ENCODE measurements at places on chromosomes 16 and 17.

DNA sequence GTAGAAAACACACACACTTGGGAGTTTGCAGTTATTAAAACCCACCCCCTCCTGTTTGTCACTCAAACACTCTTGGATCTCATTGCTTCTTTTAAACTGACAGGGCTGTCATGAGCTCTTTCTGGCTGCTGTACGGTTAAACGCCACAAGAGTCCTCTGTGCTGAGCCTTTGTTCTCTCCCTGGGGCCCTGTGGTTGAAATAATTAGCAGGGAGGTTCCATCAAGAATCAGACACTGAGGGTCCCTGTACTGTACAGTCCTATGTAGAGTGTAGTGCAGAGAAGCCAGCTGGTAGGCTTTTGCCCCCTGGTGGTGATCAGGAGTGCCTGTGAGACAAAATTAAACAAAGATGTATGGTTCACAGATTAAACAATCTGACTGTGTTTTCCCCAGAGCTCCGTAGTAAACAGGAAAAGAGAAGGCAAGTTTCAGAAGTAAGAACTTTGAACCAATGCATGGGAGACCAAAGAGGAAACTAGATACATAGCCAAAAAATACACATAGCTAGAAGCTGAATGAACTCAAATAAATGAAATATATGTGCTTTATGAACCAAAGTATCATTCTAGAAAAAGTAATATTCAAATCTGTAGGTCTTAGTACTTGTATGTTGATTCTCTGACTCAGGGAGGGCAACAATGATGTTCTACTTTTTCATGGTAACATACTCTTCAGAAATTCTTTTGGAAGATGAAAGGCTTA lies 1.4 kb upstream of the SSH2 start:
- DNase-seq = peak; percentile 97

- DNase-seq = no peak
Observed at GRCh38 chr17:29732613-29733012, 109.9 kb upstream of the CORO6 start.

DNA sequence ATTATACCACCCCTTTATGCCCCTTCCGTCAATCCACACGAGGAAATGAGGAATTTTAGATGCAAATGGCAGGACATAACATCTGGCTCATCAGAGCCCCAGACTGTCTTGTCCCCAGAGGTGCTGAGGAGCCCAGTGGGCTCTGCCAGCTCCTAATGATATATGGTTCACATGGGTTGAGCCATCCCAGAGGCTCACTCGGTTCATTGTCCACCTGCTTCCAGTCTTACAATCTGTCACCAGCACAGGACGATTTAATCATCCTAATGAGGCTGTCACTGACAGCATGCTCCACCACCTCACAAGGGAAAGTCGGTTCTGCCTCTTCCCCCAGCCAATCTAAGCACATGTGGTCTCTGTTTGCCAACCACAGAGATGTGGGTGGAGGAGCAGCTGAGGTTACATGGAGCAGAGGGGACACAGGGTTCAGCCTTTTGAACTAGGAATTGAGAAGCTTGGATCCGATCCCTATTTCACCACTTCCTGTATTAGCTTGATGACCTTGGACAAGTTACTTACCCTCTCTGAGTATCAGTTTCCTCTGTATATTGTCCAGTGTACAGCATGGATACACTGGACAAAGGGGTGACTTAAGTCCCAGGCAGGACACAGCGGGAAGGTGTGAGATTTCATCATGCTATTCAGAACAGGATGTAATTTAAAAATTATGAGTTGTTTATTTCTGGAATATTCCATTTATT lies 27.0 kb upstream of the DHX8 start:
- DNase-seq = no peak

- DNase-seq = no peak
Observed at GRCh38 chr16:1809281-1809801, 15.8 kb upstream of the IGFALS start.

DNA sequence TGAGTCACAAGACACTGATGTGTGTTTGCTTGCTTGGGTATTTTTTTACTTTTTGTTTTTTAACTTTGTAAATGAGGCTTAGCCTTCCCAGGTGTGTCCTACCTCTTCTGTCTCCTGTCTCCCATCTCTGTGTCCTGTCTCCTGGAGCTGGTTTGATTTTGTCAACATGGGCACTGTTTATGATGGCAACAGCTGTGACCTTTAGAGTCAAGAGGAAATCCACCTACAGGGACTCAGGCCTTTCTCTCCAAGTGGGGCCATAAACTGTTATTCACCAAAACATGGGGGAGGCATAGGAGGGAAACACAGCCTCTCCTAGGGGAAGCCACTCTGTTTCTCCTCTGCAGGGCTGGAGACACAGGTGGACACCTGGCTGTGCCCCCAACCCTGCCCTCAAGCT lies 13.1 kb upstream of the PLCG2 start:
- no peak for DNase-seq

DNA sequence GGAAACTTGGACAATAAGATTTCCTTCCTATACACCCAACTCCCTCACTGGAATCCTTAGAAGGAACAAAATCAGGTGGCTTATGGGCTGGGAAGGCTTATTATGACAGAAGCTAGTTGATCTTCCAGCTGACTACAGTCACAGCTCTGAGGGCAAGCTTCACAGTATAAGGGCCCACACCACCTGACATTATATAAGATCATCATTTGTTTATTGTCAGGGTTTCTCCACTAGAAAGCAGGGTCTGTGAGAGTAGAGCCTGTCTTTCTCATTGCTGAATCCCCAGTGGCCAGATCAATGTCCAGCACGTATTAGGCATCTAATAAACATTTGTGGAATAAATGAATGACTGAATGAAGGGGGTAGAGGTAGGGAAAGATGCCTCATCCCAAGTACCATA lies 57.8 kb upstream of the PHOSPHO1 start:
- no peak for DNase-seq

- no peak for DNase-seq
Observed at GRCh38 chr16:69301187-69301586, 10.0 kb upstream of the VPS4A start.

DNA sequence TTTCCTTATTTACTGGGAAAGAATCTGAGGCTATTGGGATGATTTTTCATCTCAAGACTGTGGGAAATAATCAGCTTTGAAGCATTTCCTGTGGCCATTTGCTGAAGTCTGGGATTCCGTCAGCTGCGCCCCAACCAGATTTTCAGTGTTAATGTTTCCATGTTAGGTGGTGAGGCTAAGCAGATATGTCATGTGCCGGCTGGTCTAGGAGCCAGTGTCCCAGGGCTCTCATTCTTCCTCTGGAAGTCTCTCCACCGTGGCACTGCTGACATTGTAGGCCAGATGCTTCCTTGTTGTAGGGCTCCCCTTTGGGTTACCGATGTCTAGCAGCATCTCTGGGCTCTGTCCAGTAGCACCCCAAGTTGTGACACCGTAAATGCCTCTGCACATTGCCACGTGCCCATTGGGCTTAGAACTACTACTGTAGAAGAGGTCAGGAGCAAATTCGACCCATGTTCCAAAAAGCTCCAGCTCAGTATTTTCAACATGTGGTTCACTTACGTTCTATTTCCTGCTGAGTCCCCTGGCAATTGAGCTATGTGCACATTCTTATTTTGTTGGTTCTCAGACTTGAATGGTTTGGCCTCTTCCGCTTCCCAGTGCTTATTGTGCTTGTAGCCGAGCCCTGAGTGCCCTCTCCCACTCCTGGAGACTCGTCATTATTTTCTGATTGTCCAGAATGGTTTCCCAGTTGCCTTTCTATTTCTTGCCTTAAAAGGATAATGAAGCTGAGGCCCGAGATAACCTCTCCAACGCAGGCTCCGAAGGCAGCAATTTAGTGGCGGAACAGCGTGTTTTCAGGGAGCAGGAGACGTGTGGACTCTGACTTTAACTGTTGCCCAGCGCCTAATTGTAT lies 82.2 kb downstream of the SPECC1 start:
- no peak for DNase-seq

DNA sequence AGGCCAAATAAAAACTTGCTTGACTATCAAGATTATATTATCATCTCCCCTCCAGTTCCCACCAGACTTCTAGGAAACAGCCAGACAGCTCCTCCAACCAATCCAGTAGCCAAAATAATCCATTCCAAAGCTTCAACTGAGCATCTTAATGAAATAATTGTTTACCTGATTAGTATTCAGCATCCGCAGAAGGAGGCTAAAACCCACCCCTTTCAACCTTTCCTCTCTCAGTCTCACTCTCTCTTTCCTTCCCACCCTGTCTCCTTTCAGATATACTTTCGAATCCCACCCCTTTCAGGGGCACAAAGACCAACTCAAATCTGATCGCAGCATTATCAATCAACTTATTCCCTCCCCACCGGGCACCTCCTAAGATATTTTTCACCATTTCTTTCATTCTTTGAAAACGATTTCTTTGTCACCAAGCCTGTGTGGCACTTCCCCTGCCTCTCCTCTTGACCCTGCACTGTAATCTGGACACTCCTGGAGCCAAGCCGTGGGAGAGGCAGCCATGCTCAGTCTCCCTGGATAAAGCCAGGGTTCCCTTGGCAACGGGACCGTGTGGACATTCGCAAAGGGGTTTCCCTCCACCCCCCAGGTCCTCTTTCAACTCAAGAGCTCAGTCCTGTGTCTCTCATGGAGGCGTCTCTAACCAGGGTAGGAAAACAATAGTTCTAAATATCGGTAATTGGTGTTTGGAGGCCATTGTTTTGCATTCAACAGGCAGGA lies at the start of gene ANKFN1:
Gene ANKFN1 (plus strand): TSS at position 602 of the 729 bp plus-strand sequence. CDS start 59,193 bp downstream, outside the sequence.
- no peak for DNase-seq

GRCh38 chr17:73770115-73770848 lies 126.0 kb upstream of the SDK2 start:
- peak; percentile 84 for DNase-seq

- DNase-seq = peak; percentile 69
Observed at GRCh38 chr17:15233022-15233805, 31.9 kb downstream of the PMP22 start.

DNA sequence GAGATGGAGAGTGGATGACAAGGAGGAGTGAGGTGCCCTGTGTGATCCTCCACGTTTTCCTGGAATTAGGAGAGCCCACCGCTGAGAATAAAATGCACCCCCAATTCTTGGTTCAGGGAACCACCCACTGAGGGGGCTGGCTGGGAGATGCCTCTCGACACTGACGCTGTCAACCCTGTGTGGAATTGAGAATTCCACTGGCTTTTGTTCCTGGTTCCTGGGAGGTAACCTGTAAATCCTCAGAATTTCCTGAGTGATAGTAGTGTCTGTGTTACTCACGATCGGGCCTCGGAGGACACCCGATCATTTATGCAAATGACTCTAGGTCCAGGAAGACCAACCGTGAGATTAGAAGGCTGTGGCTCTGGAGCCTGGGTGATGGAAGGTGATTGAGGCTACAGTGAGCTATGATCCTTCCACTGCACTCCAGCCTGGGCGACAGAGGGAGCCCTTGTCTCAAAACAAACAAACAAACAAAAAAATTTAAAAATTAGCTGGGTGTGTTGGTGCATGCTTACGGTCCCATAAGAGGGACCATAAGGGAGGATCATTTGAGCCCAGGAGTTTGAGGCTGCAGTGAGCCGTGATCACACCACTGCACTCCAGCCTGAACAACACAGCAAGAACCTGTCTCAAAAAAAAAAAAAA lies 11.7 kb upstream of the PRPSAP1 start:
- DNase-seq = no peak

GRCh38 chr17:335691-336090 lies 16.9 kb downstream of the RPH3AL start:
- DNase-seq = no peak

DNA sequence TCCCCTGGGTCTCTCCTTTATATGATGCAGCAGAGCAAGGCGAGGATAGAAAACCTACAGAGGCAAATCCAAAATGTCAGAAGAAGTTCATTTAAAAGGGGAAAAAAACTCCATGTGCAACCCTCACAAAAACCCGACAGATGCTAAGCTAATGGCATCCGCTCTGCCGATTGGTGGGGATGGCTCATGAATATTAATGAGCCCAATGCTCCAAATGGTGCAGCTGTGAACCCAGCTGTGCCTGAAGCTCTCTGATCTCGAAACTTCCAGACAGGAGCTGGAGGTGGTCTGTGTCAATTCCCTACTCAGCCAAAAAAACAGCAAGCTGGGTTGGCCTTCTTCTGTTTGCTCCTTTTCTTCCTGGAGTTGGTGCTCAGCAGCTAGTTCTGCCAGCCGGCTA lies 15.5 kb downstream of the SNX11 start:
- peak; percentile 93 for DNase-seq

DNA sequence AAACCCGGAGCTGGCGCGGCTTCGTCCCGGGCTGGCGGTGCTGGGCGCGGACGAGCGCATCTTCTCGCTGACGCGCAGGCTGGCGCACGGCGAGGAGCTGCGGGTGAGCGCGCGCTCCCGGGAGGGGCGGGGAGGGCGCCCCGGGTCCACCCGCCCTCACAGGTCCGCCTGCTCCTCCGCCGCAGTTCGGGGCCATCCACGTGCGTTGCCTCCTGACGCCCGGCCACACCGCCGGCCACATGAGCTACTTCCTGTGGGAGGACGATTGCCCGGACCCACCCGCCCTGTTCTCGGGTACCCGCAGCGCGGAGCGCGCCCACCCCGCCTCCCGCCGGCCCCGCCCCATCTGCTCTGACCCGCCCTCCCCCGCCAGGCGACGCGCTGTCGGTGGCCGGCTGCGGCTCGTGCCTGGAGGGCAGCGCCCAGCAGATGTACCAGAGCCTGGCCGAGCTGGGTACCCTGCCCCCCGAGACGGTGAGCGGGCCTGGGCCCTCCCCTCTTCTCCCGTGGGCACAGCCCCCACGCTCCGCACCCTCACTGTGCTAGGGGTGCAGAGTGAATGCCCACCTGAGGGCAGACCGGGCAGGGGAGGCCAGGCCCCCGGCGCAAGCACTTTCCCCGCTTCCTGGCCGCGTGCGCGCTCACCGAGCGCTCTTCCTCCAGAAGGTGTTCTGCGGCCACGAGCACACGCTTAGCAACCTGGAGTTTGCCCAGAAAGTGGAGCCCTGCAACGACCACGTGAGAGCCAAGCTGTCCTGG lies 1.4 kb downstream of the HAGHL start:
- peak; percentile 56 for DNase-seq

- DNase-seq = no peak
Observed at GRCh38 chr17:78687125-78687524, 94.9 kb downstream of the CYTH1 start.

DNA sequence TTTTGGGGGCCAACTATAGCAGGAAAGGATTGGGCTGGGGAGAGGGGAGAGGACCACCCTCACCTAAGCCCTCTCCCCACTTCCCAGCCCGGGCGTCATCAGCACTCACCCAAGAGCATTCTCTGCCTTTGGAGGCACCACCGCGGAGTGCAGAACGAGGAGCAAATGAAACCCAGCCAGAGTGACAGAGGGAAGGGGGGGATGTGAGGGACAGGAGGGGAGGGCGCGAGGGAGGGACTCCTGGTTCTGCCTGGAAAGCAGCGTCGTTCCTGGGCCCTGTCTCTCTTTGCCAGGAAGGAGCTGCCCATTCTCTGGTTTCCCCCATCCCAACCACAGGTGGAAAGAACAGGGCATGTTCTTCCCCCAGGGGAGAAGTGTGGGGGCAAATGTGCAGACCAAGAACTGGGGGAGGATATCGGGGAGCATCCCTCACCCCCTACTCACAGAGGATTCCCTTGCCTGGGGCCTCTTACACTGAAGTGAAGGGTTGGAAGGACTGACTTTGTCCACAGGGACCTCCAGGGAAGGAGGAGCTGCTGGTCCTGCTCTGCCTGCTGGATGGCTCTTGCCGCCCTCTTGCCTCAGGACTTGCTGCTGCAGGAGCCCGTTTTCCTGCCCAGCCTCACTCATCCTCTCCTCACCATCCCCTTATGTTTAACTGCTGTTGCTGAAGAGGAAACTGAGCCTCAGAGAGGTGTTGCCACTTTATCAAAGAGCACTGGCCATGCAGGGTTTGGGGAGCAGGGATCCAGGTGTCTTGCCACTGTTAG lies 3.5 kb upstream of the C17orf113 start:
- no peak for DNase-seq

Measured in globus pallidus (tissue), 1 donor.